ENCODE measurements at places on chromosomes 7 and 10.
A peak's percentile ranks its signal among the peaks of the same experiment; 100 is the strongest.

GRCh38 chr7:2708547-2709310, 20.7 kb downstream of the AMZ1 start:
- no peak for DNase-seq

DNA sequence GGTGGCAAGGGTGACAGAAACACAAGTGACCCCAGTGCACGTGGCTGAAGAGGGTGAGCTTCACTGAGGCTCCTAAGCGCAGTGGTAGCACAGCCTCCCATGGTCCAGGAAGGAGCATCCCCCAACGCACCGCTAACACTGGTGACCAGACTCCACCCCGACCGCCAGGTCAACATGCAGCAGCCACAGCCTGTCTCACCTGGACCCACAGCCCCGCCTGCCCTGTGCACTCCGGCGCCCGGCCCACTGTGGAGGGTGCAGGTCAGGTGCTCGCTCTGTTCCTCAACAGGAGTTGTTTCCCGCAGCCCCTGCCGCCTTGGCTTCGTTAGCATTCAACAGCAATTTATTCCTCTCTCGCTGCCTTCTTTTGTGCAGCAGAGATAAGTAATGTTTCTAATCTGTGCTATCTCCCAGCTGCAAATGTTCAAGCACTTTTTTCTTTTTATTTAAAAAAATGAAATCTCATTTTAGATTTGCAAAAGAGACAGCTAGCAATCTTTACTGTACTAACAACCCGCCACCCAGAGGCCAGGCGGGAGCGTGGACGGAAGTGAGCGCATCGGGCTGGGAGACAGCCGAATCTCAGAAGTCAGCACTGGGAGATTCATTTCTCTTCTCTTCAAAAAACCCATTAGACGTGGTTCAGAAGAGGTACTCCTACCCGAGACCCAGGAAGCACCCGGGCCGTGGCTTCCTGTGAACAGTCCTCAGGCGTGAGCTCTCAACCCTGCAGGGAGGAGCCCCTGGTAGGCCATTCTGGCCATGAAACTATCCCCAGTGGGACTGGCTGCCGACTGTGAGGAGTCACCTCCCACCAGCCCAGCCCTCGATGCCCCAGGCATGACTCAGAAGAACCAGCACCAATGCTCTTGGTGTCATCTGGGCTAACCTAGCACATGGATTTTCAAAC, 133.4 kb downstream of the MAD1L1 start:
- no peak for DNase-seq

DNA sequence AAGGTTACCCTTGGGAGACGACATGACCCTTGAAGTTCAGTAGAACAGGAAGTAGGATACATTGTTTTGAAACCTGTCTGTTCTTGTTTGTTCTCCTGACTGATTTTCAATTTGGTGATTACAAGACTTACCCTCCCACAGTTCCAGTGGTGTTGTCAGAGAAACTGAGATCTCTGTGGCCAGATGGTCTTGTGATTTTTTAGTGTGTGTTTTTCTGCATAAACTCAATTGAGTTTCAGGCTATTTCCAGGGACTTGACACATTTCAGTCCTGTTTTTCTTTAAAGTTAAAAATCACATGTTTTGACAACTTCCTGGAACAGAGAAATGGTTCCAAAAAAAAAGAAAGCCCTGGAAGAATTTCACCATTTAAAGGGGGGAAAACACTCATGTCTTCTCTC, 22.3 kb downstream of the PIK3CG start:
- DNase-seq: no peak

- DNase-seq: no peak
These were observed 130.5 kb downstream of the HDAC9 start for GRCh38 chr7:18626086-18626485.

- no peak for DNase-seq
These were observed 283.4 kb upstream of the FZD8 start for GRCh38 chr10:35925493-35925892.

GRCh38 chr10:24444337-24444736, 235.4 kb downstream of the KIAA1217 start:
- no peak for DNase-seq

DNA sequence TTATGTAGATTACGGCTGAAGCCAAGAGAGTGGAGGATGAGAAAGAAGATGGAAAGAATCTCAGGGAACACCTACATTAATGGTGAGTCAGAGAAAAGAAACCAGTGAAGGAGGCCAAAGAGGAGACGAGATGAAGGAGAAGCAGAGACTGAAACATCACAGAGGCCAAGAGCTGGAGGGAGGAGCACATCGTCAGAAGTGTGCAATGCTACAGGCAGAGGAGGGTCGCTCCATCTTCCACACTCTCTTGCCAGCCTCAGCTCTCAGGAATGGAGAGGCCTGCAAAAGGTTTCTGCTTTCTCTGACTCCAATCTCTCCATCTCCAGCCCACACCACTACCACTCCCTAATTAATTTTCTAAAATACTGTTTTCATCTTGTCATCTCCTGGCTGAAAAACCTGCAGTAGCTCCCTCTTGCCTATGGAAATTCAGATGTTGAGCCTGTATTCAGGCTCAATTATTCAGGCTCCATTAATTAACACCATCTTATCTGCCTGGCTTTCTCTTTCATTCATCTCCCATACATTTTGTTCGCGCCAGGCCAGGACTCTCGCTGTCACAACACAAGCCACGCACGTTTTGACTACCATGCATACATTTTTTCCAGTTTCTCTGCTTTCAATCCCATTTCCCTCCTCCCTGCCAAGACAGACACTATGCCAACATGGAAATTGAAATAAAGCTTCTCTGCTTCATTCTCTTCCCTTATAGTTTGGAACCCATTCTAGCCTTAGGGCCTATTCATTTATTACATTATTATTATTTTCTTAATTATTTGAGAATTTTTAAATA, 165.8 kb downstream of the INHBA start:
- DNase-seq: no peak

DNA sequence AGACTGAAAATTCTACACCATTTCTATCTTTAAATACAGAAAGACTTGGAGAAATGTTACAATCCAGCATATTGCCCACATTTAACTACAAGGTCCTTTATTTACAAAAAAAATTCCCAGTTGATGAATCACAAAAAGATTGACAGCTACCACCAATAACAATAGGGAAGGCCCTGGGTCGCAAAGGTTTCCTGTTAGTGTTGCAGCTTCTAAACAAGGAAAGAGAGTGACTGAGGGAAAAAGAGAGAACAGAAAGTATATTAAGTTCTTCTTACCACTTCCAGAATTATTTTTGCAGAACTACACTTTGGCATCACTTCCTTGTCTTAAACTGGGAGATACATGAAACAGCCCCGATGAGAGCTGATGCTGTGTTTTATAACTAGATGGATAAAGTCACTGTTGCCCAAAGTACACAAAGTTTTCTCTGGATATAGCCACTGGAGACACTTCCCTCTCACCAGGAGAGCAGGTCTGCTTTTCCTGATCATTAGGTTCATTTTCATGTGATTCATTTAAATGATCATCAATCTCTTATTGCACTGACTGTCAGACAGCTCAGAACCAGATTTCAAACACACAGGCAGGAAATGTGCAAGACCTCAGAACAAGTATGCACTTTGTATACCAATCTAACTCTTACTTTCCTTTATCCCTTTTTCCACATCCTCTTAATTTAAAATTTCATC, 57.0 kb downstream of the SHTN1 start:
- DNase-seq: peak; percentile 6

DNA sequence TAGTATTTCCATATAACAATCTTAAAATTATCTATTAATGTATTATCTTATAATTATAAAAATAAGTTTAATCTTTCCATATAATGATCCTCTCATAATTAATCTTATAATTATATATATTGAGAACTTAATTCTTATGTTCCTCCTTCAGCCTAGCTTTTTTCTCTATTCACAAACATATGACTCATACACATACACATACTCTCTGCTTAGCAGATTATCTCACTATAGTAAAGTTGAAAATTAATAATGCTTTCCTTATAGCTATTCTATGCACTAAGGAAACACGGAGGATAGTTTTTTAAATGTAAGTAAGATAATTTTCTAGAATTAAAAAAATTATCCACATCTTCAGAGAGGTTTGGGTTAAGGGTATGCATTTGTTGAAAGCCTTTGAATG, 47.7 kb upstream of the ITGB8 start:
- no peak for DNase-seq

DNA sequence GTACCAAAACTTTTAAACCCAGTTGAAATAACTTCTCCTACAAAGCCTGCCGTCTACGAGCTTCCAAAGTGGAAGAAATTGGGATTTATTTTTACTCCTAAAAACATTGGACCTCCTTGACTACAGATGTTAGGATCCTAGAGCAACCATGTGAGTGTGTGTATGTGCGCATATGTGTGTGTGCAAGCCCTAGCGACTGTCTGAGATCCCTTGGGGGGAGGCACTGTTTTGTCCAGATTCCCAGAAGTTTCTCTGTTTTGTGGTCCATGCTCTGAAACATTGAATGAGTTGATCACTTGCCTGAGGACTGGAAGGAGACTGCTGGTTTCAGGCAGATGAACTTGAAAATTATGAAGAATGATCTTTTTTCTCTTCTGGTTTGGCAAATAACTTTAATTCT, 312.3 kb upstream of the ZNF32 start:
- no peak for DNase-seq

DNA sequence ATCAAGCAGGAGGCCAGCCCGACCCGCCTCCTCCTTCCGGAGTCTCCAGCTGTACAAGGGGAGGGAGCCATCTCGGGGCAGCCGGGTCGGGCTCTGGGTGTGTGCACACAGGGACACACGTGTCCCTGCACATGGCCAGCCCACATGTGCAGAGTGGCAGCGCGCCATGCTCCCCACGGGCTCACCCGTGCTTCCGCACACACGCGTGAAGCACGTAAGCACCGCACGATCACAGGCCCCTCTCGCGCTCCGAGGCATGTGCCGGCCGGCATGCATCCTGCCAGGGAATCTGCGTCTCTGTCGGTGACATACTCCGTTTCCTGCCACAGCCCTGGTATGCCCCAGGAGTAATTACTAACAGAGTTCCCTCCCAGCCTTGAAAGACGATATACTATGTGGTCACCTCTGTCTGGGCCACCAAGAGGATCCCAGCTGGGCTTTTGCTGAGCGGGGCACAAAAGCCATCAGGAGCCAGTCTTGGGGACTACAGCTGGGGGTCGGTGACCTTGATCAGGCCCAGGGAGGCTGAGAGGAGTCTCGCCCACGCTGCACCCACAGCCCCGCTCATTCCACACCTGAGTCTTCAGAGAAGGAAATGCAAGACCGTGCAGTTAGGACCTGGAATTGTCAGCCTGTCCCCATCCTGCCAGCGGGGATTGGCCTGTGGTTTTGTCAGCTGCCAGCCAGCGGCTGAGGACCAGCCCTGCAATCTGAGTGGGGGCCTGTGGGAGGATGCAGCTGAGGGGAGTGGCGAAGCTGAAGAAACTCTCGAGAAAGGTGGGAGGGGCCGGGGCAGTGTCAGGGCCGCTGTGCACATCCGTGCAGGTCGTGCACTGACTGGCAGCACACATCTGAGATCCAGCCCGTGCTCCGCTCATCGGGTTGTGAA, 11.0 kb upstream of the LFNG start:
- no peak for DNase-seq

- DNase-seq: no peak
These were observed 96.2 kb downstream of the NPTX2 start for GRCh38 chr7:98713165-98713810.

DNA sequence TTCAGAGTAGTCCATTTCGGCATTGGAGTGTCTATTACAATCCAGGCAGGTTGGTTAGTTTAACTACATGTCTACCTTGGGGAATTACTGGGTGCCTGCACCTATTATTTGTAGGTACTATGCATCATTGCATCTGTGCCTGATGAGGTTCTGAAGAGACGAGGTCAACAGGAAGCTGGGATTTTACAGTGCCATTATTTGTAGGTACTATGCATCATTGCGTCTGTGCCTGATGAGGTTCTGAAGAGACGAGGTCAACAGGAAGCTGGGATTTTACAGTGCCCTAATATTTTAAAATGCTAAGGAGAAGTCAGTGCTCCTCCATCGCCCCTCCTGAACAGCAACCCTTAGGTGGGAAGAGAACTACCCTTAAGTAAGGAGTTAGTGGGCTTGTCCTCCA, 41.7 kb downstream of the NPY start:
- no peak for DNase-seq

DNA sequence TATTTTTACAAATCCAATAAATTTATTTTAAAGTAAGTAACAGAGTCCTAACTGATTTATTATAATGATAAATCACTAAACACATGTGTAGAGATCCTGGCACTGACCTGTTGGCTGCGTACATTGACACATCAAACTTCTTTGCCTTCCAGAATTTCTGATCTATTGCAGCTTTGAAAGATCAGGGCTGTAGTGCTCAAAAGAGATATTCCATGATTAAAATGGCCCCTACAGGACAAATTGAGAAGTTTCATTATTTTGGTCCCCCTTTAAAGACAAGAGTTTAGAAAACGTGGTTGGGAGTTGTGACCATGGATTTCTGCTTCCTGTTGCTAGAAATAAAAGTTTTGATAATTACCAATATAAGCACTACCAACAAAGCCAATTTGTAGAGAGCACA, 87.7 kb upstream of the PDK4 start:
- peak; percentile 13 for DNase-seq

- DNase-seq: no peak
These were observed 38.8 kb upstream of the SEPTIN7 start for GRCh38 chr7:35761871-35762677.

DNA sequence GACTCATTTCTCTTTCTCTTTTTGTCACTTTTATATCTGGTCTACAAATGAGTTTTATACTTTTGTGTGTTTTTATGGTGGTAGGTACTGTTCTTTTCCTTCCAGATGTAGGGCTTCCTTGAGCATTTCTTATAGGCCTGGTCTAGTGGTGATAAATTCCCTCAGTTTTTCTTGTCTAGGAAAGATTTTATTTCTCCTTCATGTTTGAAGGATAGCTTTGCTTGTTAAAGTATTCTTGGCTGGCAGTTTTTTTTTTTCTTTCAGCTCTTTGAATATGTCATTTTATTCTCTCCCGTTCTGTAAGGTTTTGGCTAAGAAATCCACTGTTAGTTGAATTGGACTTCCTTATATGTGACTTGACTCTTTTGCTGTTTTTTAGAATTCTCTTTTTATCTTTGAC, 292.7 kb downstream of the RPS24 start:
- DNase-seq: no peak

GRCh38 chr10:44240584-44241205, 144.2 kb downstream of the CXCL12 start:
- DNase-seq: no peak

GRCh38 chr7:142853739-142854371, 1.0 kb upstream of the EPHB6 start:
- DNase-seq: peak; percentile 87

DNA sequence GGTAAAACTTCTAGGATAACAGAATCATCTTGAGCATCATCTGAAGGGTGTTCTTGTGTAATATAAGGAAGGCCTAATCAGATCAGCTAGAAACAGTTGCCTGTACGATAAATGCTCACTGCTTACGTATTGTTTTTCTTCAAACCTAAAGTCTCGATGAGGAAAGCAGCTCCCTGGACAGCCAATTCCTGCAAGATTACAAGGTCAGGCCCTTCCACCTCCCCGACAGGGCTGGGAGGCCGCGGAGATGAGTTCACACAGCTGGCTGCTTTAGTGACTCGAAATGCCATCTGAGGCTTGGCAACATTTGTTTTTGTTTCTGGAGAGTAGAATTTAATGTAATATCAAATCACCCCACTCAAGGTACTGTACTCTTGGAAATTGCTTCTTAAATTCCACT, 95.1 kb upstream of the PFKP start:
- DNase-seq: no peak
